ENCODE measurements at places on chromosomes 13 and 19. TPM values are rescaled to one million over a fixed set of nuclear protein-coding genes. Genes with fewer than 3 reads are reported as not detected.

Gene JUNB
- total RNA-seq = 106 TPM

Gene FGF22
- 0.43 TPM for total RNA-seq

Gene TRAPPC5
- 87.9 TPM for total RNA-seq

Gene FSD1
- 7.5 TPM for total RNA-seq

Gene C19orf81
- 9.6 TPM for total RNA-seq

Gene TPTE2
- not detected for total RNA-seq

Gene SH2D3A
- total RNA-seq = 13.3 TPM

Gene SPRED3
- total RNA-seq = 3.1 TPM

Gene WASF3
- total RNA-seq = 0.12 TPM

Gene FCER2
- total RNA-seq = not detected

Gene SPRY2
- 12.2 TPM for total RNA-seq

Gene SERTM1
- not detected for total RNA-seq

Gene ZNF728
- not detected for total RNA-seq

Gene LGALS4
- total RNA-seq = 0.77 TPM

Gene CLEC17A
- not detected for total RNA-seq

Gene C13orf42
- not detected for total RNA-seq

Gene ZNF729
- not detected for total RNA-seq

Gene SIGLEC10
- total RNA-seq = not detected

Gene PBX4
- 0.88 TPM for total RNA-seq

Gene ZNF582
- total RNA-seq = 1.6 TPM

Gene KLHL26
- total RNA-seq = 4.4 TPM

Gene PEX11G
- total RNA-seq = 1.7 TPM

Gene PIN1
- total RNA-seq = 73.0 TPM

Gene ZNF541
- not detected for total RNA-seq

Gene PNMA8B
- not detected for total RNA-seq

Gene ZNF583
- 2.0 TPM for total RNA-seq

Gene SLITRK1
- total RNA-seq = not detected

Gene ZNF536
- not detected for total RNA-seq

Gene TMEM59L
- 6.3 TPM for total RNA-seq

Gene PLIN4
- total RNA-seq = 0.21 TPM

Gene SHD
- total RNA-seq = not detected

Gene COG6
- total RNA-seq = 6.1 TPM

Gene OR4F17
- total RNA-seq = not detected

Gene COX7A1
- not detected for total RNA-seq

Gene ZNF331
- 13.3 TPM for total RNA-seq

Gene ZNF565
- total RNA-seq = 4.2 TPM

Gene ELSPBP1
- not detected for total RNA-seq

Gene PRODH2
- 0.66 TPM for total RNA-seq

Gene ZNF90
- total RNA-seq = not detected

Gene ZNF17
- 6.8 TPM for total RNA-seq

Gene KL
- total RNA-seq = 0.01 TPM

Gene NLRP7
- not detected for total RNA-seq

Gene IGSF23
- total RNA-seq = 0.26 TPM

Gene ZNF700
- total RNA-seq = 0.33 TPM

Gene ZNF66
- not detected for total RNA-seq

Gene ERICH4
- not detected for total RNA-seq

Gene GARRE1
- total RNA-seq = 12.8 TPM

Gene SLAIN1
- 1.0 TPM for total RNA-seq

Gene PGLYRP1
- not detected for total RNA-seq

Gene LMTK3
- 4.6 TPM for total RNA-seq

Gene VAV1
- total RNA-seq = 7.1 TPM

Gene SPACA7
- total RNA-seq = not detected

Gene PDX1
- 0.07 TPM for total RNA-seq

Gene ZNF586
- 6.4 TPM for total RNA-seq

Gene LRRC8E
- total RNA-seq = 8.9 TPM

Gene LILRA6
- total RNA-seq = not detected

Gene CFD
- total RNA-seq = 19.0 TPM

Gene SLC25A15
- total RNA-seq = 18.9 TPM

Gene PALM
- total RNA-seq = 17.0 TPM
